ENCODE measurements at places on chromosomes 5 and 9. TPM values are rescaled to one million over a fixed set of nuclear protein-coding genes. Genes with fewer than 3 reads are reported as not detected.

The STPG3 gene
- not detected for total RNA-seq

The GPX3 gene
- total RNA-seq = 56.0 TPM

The PCDH12 gene
- 0.46 TPM for total RNA-seq

The CCIN gene
- total RNA-seq = 3.6 TPM

The LCP2 gene
- not detected for total RNA-seq

The UBLCP1 gene
- total RNA-seq = 14.1 TPM

The PWWP2A gene
- 19.6 TPM for total RNA-seq

The IDNK gene
- 4.1 TPM for total RNA-seq

The GMCL2 gene
- not detected for total RNA-seq

The GABRA1 gene
- 0.17 TPM for total RNA-seq

The SYNPO gene
- 62.4 TPM for total RNA-seq

The SPOCK1 gene
- total RNA-seq = 305 TPM

All from smooth muscle cell of the pulmonary artery (primary cell).